ENCODE measurements at places on chromosomes 12 and 14.

DNA sequence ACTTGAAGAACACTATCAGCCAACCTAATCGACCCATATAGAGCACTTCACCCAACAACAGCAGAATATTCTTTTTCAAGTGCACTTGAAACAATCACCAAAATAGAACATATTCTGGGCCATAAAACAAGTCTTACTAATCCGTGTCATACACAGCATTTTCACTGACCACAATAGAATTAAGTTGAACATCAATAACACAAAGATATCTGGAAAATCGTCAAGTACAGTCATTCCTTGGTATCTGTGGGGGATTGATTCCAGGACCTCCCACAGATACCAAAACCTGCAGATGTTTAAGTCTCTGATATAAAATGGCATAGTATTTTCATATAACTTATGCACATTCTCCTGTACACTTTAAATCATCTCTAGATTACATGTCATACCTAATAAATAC, 295.7 kb downstream of the BCL11B start:
- no peak for DNase-seq
- no peaks in the 10 kb centered on the region for H3K27me3 ChIP-seq
- no peaks in the 10 kb centered on the region for H3K36me3 ChIP-seq
- H3K4me3 ChIP-seq = no peak overlapping the region

DNA sequence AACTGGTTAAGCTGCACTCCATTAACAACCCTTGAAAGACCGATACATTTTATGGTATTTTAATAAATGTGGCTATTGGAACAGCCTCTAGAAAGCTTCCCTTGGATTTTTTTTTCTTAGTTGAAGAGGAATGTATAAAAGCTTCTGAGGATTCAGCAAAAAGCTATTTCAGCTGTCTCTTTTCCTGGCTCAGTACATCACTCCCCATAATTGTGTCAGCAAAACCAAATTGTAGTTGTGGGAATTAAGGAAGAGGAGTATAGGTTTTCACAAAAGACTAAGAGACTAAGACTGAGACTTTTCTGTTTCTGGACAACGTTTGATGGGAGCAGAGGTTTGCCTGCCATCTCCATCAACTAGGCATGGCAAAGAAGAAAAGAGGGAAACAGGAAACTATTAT, 106.5 kb downstream of the C12orf50 start:
- no peak overlapping the region for H3K27ac ChIP-seq
- no peak for DNase-seq
- no peaks in the 10 kb centered on the region for H3K4me1 ChIP-seq
- no peaks in the 10 kb centered on the region for H3K36me3 ChIP-seq
- no peak overlapping the region for H3K4me3 ChIP-seq
- no peaks in the 10 kb centered on the region for H3K27me3 ChIP-seq

DNA sequence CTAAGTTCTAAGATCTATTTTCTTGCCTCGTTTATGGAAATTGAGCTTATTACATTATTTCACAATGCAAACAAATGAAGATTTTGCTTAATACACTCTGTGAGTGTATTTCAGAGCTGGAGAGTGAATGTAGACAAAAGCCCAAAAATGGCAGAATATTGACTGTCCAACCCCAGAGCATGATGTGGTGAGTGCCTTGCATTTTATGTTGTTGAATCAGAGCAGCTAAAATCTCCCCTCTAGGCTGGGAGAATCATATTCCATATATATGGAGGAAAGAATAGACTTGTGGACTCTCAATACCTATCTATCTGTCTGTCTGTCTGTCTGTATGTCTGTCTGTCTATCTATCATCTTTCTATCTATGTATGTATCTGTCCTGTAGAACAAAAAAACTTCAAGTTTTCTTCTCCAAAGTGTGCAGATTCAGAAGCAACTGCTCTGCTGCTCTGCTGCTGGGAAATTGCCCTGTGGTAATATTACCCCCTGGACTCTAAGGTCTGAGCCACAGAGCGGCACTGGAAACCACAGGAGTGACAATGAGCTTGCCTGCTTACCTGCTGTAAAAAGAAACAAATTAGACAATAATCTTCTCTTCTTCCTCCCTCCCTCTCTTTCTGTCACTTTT, 209.4 kb upstream of the PRICKLE1 start:
- no peaks in the 10 kb centered on the region for H3K27me3 ChIP-seq
- H3K4me1 ChIP-seq = no peaks in the 10 kb centered on the region
- H3K4me3 ChIP-seq = no peak overlapping the region
- no peak for DNase-seq
- H3K27ac ChIP-seq = no peak overlapping the region
- H3K36me3 ChIP-seq = no peaks in the 10 kb centered on the region

- no peak for DNase-seq
- H3K27me3 ChIP-seq = no peaks in the 10 kb centered on the region
- H3K4me3 ChIP-seq = no peak overlapping the region
Measured at GRCh38 chr12:90174956-90175355, 466.3 kb upstream of the ATP2B1 start.
